ENCODE measurements at places on chromosomes 5 and 9.

GRCh38 chr5:180112181-180112861, 40.8 kb upstream of the RNF130 start:
- no peak for DNase-seq

DNA sequence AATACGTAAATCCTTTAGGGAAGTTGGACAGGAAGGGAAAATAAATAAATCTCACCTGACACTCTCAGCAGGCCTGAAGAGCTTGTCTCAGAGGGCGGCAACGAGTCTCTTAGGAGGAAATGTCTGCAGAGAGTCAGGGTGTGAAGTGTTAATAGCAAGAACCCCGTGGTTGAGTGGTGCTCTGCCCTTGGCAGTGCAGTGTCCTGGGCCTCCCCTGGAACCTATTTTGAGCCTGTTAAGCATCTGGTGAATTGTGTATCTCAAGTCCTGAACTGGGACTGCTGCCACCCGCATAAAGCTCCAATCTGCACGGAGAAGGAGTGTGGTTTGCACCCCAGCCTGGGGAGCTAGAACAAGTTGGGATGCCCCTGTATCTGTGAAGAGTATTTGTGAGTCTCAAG, 211.8 kb downstream of the GOLPH3 start:
- no peak for DNase-seq

DNA sequence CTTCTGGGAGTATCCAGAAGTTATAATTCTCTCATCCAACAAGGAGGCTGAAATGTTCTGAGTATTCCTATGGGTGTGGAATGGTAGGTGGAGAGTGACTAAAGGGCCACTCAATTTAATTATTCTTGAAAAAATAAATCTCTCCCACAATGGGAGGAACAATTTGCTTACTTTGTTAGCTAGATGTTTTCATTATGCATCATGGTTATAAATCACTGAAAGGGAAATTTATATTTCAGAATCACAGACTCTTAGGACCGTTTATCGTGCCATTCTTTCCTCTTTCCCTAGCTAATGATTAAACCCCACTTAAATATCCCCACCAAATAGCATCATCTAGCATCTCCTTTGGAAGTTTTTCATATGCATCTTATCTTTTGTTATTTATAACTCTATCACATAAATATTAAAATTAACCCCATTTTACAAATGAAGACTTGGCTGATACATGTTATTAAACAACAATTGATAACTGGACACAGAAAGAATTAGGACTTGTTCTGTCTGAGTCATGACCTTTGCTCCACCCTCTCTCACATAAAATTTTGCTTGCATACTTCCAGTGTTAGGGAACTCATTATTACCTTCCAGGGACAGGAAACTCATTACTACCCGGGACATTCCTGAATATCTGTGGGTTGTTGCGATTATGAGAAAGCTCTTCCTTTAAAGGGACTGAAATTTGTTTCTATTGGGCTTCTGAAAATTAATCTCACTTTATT, 94.9 kb upstream of the NMUR2 start:
- no peak for DNase-seq

DNA sequence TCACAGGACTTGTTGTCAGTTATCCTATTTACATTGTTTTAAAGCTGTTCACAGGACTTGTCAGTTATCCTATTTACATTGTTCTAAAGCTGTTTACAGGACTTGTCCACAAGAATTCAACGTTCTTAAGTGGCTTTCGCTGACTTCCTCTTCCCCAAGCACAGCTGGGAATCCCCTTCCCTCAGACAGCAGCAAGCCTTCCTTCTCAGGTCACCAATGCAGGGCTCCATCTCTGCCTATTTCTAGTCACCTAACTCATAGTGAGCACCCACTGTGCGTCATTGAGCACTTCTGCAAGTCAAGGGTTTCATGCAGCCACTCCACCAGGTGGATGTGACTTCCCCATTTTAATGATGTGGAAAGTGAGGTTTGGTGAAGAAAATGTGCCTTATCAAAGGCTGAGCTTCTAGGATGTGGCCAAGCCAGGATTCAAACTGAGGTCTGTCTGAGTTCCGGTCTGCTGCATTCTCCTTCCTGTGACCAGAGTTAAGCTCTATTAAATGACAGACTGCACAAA, 109.8 kb upstream of the ZNF462 start:
- no peak for DNase-seq

Measured in stimulated activated CD4-positive, alpha-beta T cell treated with anti-CD3 and anti-CD28 coated beads, TNF-alpha, amount 100 ng/mL, for 4 hours (primary cell).